ENCODE measurements at places on chromosomes 16 and 17. TPM values are rescaled to one million over a fixed set of nuclear protein-coding genes. Genes with fewer than 3 reads are reported as not detected.

GRCh38 chr16:11734025-11734652 lies 8.5 kb downstream of the TXNDC11 start:
- H3K27me3 ChIP-seq, result no peaks in the 10 kb centered on the region
- no peaks in the 10 kb centered on the region for H3K4me1 ChIP-seq
- H3K4me3 ChIP-seq, result no peak overlapping the region
- no peak for DNase-seq
- H3K36me3 ChIP-seq, result peaks cover 14% of the 10 kb centered on the region

- no peak overlapping the region for H3K4me3 ChIP-seq
- no peak overlapping the region for H3K27ac ChIP-seq
- peaks cover 50% of the 10 kb centered on the region for H3K27me3 ChIP-seq
- H3K36me3 ChIP-seq, result no peaks in the 10 kb centered on the region
Measured at GRCh38 chr16:56610017-56610608, 1.7 kb downstream of the MT2A start.

DNA sequence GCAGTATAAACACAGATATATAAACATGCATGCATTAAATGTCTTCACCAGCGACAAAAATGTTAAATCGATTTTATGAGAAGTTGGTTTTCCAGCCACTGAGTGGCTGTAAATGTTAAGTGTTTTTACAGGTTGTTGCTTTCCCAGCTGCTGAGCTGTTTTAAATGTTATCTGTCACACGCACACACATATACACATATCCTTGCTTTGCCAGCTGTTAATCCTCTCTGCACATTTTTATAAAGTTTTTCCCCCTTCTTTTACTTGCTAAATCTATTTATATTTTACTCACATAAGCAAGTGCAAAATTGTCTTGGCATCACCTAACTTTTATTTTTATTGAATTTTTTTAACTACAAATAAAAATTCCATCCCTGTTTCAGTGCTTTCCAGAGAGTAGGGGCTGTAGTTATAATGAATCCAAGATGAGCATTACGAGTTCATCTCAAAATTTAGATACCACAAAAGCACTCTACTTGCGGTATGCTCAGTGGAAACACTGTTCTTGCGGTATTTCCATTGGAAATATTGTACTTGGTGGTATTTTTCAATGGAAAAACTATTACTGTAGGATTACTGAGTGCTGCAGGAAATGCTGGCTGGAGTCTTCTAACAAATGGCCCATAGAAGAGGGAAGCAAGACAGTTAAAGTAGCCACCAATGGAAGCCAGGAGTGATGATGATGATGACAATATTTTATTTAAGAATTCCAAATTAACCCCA lies 124.9 kb upstream of the KCNJ16 start:
- H3K4me1 ChIP-seq, result no peaks in the 10 kb centered on the region
- no peak for DNase-seq
- H3K36me3 ChIP-seq, result no peaks in the 10 kb centered on the region
- H3K4me3 ChIP-seq, result no peak overlapping the region
- H3K27ac ChIP-seq, result no peak overlapping the region

DNA sequence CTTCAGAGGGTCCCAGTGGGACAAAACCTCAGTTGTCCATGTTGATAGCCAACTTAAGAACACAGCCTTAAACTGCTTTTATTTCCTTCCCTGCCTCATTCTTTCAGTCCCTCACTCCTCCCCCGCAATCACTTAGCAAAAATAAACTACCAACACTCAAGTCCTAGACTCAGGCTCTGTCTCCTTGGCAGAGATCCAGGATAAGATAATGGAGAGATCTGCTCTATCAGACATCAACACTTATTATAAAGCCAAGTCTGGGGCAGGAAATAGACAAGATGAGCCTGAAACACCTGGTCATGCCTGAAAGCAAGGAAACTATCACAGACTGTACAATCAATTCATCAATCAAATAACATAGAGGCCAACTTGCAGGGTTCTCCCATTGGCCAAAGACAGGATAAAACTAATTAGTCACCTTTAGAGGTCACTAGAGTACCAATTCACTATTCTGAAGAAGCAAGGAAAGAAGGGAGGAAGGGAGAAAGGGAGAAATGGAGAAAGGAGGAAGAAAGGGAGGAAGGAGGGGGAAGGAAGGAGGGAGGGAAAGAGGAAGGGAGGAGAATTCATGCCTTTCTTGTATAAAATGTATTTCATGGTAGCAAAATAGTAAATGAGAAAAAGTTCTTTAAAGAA lies 15.7 kb downstream of the HYDIN start:
- no peak overlapping the region for H3K27ac ChIP-seq
- no peak for DNase-seq
- H3K4me3 ChIP-seq, result no peak overlapping the region
- no peaks in the 10 kb centered on the region for H3K27me3 ChIP-seq

DNA sequence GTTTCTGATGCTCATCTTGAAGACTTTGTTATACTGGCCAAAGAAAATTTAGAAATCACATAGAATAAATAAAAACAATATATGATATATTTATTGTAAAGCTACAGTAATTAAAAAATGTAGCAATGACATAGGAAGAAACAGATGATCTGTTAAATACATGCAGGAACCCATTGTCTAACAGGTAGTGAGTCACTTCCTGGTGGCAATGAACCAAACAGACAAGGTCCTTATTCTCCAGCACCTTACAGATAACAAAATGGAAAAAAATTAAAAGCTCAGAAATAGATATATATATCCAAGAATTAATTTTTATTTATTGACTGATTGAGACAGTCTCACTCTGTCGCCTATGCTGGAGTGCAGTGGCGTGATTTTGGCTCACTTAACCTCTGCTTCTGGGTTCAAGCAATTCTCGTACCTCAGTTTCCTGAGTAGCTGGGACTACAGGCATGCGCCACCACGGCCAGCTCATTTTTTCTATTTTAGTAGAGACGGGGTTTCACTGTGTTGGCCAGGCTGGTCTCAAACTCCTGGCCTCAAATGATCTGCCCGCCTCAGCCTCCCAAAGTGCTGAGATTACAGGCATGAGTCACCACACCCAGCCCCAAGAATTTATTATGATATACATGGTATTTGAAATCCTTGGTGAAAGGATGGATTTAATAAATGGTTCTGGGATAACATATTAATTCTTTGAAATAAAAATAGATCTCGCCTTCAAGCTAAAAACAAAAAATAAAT lies 7.5 kb downstream of the NETO2 start:
- no peaks in the 10 kb centered on the region for H3K36me3 ChIP-seq
- no peaks in the 10 kb centered on the region for H3K4me1 ChIP-seq
- no peak overlapping the region for H3K4me3 ChIP-seq
- H3K27me3 ChIP-seq, result no peaks in the 10 kb centered on the region
- no peak overlapping the region for H3K27ac ChIP-seq
- DNase-seq, result no peak

The ALOX15B gene
- total RNA-seq, result 0.46 TPM
